ENCODE measurements at places on chromosomes 4 and X.

DNA sequence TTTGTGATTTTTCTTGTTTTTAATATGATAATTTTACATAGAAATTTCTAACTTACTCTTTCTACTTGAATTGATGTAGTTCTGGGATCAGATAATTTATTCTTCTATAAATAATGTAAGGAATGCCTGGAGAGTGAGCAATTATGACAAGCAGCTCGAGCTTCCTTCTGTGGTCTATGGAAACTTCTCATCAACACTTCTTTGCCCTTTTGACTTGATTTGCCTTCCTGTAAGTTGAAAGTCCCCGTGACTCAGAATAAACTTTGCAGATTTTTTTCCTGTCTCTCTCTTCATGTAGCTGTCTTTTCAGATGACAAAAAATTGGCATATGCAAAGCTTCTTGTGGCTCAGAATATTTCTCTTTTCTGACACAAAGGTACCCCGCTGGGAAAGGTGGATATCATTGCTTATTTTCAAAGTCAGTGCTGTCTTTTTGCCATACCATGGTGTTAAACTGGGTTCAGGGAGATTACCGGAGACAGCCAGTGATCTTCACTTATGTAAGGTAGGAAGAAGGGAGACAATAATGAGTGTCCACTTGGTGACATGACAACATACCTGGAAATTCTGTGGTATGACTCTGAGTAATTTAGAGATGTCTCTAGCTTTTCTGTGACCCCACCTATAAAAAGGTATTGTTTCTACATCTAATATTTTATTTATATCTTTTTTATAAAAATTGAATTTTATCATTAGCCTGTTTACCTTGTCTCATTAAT lies 278.6 kb upstream of the GNPDA2 start:
- no peak for DNase-seq

GRCh38 chr4:76156635-76157034 lies 8.4 kb upstream of the NUP54 start:
- no peak for DNase-seq

GRCh38 chr4:86778175-86778574 lies 71.0 kb downstream of the SLC10A6 start:
- DNase-seq = no peak

DNA sequence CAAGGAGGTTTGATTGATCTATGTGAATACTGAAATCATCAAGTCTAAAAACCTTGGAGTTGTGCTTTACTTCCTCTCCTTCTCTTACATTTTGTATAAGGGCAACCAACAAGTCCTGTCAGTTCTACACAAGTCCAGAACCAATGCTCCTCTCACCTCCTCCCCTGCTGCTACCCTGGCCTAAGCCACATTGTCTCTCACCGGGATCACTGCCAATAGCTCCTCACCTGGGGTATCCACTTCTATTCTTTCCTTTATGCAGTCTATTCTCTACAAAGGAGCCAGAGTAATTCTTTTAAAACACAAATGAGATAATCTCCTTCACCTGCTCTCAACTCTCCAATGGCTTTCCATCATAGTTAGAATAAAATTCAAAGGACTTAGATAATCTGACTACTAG lies 13.3 kb upstream of the ARHGEF6 start:
- no peak for DNase-seq

DNA sequence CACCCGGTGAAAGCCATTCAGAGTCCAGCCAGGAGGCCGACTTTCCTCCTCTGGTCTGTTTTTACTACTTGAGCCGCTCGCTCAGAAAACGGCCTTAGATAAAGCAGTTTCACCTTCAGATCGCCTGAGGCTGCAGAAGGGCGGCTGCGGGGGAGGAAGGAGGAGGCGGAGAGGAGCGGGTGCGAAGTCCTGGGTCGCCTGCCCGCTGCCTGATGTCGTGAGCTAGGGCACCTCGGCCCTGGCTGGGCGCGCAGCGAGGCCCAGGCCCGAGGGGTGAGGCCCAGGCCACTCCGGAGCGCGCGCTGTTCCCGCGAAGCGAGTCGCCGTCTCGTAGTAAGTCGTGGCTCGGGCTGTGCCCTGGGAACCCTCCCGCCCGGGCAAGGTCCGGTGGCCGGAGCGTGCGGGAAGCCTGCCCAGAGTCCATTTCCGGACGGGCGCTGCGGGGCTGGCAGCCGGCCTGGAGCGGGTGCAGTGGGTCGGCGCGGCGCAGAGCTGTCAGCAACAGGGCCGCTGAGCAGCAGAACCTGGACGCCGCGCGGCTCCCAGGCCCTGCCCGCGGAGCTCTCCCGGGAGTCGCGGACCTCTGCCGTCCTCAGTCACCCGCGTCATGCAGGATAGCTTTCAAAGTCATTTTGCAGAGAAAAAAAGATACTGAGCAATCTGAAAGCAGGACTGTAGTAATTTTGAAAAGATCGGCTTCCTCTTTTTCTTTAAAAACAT lies 18.6 kb downstream of the TRIM2 start:
- peak; percentile 42 for DNase-seq

GRCh38 chr4:145186729-145187128 lies 6.3 kb upstream of the OTUD4 start:
- DNase-seq = no peak

GRCh38 chrX:134460862-134461220 lies 876 bp downstream of the HPRT1 start:
- DNase-seq = no peak

DNA sequence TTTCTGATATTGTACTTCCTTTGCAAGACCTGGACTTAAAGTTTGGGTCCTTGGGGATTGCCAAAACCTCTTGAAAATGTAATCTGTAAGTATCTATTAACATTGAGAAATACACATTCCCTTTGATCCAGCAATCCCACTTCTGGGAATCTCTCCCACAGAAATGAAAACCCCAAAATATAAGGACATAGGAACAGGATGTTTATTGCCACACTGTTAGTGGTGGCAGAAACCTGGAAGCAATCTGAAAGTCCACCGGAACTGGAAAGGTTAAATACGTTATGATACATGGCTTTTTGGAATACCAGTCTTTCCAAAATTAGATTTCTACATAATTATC lies 71.2 kb upstream of the STX18 start:
- no peak for DNase-seq

GRCh38 chrX:153395613-153396319 lies 5.4 kb downstream of the PNMA6E start:
- DNase-seq = no peak

- no peak for DNase-seq
These were observed 41.2 kb upstream of the DUSP21 start for GRCh38 chrX:44802613-44803012.

- DNase-seq = peak; percentile 29
These were observed 36.1 kb upstream of the DOCK11 start for GRCh38 chrX:118459494-118459893.

- DNase-seq = no peak
These were observed 55.6 kb downstream of the ALG13 start for GRCh38 chrX:111736571-111736970.

DNA sequence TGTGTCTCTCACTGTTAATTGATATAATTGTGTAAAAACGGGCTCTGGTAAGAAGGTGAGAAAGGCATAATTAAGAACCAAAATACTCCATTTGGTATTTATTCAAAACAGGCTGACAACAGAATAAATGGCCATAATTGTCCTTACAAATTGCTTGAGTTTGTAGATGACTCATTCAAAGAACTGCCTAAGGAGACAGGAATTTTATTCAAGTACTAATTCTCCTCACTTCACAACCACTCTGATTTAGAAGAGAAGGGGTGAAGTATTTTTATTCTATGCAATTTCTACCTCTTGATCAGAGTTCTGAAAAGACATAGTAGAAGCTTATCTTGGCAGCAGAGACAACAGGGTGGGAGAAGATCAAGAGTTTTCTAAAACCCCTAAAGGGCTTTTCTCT lies 43.1 kb downstream of the ATP11C start:
- no peak for DNase-seq

- DNase-seq = no peak
These were observed 119.3 kb downstream of the ZNF330 start for GRCh38 chr4:141339966-141340365.

DNA sequence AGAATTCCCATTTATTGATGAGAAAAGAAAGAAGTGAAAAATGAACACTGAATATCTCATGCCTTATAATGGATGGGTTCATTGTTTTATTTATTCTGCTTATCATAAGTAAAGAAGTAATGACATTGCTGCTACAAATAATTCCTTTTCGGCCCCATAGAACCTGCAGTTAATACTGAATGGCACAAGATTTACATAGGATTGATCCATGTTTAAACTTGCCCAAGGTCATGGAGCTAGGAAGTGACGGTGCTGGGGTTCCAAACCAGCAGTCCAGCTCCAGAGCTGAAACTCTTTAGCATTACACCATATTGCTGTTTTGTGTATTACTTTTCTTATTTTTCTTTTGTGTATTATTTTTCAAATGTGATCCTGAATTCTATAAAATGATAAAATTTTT lies 30.2 kb upstream of the PRSS48 start:
- DNase-seq = no peak

DNA sequence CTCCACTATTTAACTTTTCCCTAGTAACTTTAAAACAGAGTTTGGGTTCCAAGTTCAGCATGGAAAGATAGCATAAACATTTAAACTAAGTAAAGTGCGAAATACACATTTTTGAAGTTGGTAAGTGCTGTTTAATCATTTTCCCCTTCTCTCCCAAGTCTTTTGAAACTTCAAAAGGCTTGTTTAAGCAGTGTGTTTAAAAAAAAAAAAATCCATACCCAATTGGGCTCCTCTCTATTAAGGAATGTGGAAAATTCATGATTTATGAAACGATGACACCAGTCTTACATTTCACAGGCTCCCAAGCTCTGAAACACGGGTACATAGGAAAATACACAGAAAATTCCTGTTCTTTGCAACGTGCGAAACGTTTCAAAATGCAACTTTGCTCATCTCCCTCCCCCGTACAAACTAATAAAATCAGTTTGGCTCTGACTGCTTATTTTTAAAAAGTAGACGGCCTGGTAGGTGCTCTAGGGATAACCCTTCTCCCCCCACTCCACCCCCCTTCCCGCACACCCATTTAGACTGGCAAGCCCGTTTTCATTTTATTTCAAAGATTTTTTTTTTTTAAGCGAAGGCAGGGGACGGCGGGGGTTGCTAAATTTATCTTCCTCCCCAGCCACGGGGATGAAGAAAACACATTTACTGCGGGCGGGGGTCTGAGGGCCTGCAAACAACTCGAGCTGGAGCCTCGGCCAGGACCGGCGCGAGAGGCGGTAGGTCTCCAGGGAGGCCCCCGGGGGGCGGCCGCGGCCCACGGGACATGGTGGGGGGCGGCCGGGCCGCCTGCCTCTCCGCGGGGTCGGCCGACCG lies 786 bp upstream of the ZFX start:
- DNase-seq = no peak

GRCh38 chr4:90419124-90419711 lies 292.0 kb downstream of the CCSER1 start:
- no peak for DNase-seq

GRCh38 chr4:26073886-26074560 lies 160.0 kb downstream of the SMIM20 start:
- DNase-seq = no peak

Measured in CD4-positive, alpha-beta T cell treated with Interleukin-6 for 4 hours (primary cell).